GDM1 (cell line): ENCODE measurements at places on chromosomes 16 and 17.
A peak's percentile ranks its signal among the peaks of the same experiment; 100 is the strongest.

- DNase-seq = no peak
Observed at GRCh38 chr16:8720080-8720966, 45.9 kb downstream of the ABAT start.

DNA sequence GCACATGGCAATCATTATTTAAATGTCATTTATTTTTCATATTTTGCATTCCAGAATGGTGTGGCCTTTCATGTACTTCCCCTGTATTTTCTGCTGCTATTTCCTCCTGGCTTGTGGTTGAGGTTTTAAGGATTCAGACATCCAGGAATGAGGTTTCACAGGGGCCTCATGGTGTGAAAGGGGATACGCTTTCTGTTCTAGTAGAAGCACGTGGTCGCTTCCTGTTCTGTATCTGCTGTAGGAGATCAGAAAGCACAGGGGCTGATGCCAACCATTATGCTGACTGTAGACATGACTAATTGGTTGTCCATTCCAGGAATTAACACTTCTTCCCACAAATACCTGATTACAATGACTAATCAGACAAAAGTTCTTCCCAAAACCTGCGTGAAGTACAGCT lies 405.9 kb downstream of the SHISA9 start:
- peak; percentile 75 for DNase-seq

DNA sequence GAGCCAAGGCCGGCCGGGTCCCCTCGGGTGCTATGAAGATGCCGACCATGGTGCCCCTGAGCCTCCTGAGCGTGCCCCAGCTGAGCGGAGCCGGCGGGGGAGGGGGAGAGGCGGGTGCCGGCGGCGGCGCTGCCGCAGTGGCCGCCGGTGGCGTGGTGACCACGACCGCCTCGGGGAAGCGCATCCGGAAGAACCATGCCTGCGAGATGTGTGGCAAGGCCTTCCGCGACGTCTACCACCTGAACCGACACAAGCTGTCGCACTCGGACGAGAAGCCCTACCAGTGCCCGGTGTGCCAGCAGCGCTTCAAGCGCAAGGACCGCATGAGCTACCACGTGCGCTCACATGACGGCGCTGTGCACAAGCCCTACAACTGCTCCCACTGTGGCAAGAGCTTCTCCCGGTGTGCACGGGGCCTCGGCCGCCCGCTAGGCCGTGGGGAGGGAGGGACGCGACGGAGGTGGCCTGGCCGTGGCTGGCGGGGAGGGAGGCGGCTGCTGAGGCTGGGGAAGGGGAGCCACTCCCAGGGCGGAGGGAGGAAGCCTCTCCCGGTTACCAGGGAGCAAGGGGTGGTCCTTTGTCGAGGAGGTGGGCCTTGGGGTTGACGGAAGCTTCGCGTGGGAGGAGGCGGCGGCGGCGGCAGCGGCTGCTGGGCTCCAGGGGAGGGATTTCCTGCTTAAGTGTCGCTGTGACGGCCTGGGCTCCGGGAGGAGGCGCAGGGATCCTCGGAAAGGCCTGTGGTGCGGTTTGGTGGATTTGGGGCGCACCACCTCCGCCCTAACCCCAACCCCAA lies 1.3 kb downstream of the MAZ start:
- peak; percentile 92 for DNase-seq

- DNase-seq = no peak
Observed at GRCh38 chr16:58011652-58012051, 10.4 kb downstream of the USB1 start.

GRCh38 chr16:84229471-84229870 lies 10.3 kb downstream of the KCNG4 start:
- no peak for DNase-seq

DNA sequence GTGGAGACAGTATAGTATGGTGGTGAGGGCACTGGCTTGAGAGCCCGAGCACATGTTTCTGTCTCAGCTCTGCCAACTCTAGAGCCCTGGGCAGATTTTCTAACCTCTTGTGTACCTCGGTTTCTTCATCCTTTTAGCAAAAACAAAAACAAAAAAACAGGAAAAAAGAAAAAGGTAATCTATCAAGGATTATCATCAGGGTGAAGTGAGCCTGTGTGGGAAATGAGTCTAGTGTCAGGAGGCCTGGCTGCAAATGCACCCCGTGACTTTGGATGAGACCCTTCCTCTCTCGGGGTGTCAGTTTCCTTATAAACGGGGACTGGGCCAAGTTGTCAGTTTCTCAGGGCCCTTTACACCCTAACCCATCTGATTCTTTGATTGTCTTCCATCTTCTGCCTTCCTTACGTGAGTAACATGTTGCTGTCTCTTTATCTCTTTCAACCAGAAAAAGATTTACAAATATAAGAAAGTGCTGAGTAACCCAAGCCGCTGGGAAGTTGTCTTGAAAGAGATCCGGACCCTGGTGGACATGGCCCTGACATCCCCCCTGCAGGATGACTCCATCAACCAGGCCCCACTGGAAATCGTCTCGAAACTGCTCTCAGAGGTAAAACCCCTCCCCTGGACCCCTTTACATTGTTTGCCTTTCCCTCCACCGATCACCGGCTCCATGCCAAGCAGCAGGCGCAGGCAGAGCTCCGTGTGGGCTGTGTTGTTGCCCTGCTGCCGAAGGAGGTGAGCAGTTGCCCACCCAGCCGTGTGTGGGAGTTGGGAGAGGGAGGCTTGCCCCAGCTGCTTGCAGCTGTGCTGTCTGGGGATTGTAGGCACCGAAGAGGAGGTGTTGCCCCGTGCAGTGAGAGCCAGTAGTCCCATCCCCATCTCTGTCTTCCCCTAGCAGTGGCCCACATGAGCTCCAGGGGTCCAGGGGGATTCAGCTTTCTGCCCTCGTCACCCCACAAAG lies 127.1 kb upstream of the PLCG2 start:
- no peak for DNase-seq

GRCh38 chr17:44642834-44643233 lies 13.4 kb upstream of the MEIOC start:
- DNase-seq = no peak

GRCh38 chr16:727291-727977 lies 528 bp downstream of the HAGHL start:
- DNase-seq = no peak

DNA sequence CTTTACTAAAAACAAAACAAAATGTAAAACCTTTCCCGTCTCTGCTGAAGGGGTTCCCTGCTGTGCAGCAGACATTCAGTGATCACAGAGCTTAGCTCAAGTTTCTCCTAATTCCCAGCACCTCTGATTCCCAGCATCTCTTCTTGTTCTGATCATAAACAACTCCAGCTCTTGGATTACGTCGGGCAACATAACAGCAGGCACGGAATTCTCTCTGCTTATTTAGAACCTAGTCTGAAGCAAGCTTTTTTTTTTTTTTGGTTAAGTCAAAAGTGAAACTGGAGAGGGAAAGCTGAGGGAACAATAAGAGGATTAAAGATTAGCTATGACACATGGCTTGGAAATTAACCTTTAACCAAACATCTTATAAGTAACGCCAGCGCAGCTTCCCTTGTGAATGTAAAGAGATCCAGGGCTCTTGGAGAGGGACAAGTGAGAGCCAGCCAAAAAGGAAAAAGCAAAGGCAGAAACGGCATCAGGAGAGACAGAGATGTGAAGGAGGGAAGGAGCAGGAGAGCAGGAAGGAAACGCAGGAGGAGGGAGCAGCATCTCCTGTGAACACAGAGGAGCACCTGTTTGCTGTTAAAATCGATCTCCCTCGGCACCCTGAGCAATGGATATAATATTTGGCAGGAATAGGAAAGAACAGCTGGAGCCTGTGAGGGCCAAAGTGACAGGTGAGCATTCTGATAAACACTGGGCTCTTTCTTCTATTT lies at the start of gene BCO1:
Gene BCO1 (plus strand): TSS at position 394 of the 716 bp plus-strand sequence. CDS start 220 bp downstream, at position 614.
- no peak for DNase-seq

GRCh38 chr16:50808929-50809538 lies 67.1 kb downstream of the CYLD start:
- no peak for DNase-seq

- DNase-seq = no peak
Observed at GRCh38 chr16:71409011-71409775, 32.7 kb downstream of the TLE7 start.

DNA sequence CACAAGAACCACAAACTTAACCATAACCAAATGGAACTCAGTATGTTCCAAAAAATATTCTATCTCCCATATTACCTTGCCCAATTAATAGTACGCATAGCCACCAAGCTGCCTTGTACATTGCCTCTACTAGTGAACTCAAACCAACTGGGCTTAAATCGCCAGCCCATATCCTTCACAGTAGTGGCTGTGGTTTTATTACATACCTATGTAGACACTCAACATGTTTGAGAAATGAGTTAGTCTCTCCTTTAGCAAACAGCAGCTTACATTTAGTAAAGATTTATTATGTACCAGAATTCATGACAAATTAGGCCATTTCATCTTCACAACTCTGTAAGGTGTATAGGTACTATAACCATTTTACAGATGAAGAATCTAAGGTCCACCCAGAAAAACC lies 41.4 kb downstream of the GRB2 start:
- DNase-seq = no peak

GRCh38 chr16:86245895-86246294 lies 264.4 kb upstream of the FOXF1 start:
- no peak for DNase-seq

GRCh38 chr17:58677194-58677880 lies 14.5 kb downstream of the TEX14 start:
- no peak for DNase-seq

DNA sequence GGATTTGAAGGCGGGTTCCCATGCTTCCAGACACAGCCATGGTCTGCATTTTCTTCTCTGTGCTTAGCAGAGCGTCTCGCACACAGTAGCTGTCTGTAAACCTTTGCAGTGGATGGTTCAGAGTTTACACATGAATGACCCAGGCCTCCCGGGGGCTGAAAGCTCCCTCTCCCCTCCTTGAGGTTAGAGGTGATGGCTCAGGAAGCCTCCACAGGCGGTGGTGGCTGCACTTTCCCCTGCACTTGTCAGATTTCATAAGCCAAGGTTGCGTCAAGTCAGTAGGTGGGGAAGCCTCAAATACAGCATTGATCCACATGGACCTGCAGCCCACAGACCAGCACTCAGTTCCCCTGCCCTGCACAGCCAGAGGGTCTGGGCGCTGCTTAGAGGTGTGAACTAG lies 211.9 kb downstream of the KATNIP start:
- no peak for DNase-seq

DNA sequence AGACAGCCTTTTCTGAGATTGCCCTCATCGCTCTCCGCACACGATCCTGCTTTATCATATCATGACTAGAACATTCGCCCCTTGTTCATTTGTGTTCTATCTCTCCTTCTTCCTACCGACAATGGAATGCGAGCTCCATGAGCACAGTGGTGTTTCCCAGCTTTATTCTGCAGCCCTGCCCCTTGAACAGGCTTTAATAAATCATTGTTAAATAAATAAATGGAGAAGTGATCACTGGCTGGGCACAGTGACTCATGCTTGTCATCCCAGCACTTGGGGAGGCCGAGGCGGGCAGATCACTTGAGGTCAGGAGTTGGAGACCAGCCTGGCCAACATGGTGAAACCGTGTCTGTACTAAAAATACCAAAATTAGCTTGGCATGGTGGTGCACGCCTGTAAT lies 1063.3 kb upstream of the EEF2KMT start:
- DNase-seq = no peak

DNA sequence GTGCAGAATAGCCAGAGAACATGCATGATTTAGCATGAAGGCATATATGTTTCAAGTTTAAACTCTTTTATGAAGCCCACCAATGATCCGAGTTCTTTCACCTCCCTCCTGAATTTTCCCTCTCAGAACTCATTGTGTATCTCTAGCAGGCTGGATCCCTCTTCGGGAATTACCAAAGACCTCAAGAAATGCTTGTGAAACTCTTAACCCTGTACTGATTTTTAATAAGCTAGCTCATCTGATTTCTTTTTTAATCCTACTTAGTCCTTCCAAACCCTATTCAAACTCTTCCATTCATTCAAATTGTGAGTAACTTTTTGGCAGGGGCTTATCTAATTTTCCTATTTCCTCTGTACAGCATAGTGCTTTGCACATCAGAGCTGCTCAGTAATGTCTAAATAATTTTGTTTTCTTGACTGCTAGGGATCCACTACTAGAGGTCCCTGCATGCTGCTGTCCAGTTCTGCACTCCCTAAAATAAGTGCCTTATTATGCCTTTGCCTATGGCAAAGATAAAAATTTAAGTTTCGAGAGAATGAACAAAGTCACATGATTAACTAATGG lies 723.8 kb downstream of the CDH11 start:
- no peak for DNase-seq

GRCh38 chr17:732902-733720 lies 715 bp downstream of the TLCD3A start:
- DNase-seq = no peak

- DNase-seq = no peak
Observed at GRCh38 chr17:69300222-69300621, 26.7 kb downstream of the ABCA5 start.

DNA sequence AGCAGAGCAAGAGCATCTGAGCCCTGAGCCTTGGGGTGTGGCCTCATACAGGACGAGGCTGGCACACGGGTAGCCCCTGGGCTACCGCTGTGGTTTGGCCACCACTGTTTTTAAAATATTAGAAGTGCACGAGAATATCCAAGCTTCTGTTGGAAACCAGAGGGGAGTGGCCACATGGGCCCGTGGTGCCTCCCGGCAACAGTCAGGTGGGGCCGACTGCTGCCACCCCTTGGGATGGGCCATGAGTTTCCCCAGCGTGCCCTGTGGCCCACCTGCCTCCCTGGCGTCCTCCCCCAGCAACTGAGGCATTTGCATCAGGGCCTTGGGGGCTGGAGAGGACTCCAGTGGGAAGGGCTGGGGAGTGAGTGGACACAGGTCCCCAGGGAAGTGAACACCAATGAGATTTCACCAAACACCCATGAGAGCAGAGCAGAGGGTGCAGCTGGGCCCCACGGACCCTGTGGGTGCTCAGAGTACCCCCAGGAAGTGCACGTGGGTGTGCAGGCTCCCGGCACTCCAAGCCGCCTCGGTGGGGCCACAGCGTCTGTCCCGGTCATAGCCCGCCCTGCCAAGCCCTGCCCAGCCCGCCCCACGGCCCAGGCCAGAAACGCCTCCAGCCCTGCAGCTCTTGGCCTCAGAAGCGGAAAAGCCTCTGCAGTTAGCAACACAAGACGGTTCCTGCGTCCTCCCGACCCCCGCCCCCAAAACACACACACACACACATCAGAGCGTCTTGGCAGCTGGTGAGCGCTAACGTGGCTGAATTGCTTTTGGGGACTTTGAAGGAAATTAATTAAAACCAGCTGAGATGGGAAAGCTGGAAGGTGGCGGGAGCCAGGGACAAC lies 22.7 kb downstream of the ZNF469 start:
- no peak for DNase-seq

DNA sequence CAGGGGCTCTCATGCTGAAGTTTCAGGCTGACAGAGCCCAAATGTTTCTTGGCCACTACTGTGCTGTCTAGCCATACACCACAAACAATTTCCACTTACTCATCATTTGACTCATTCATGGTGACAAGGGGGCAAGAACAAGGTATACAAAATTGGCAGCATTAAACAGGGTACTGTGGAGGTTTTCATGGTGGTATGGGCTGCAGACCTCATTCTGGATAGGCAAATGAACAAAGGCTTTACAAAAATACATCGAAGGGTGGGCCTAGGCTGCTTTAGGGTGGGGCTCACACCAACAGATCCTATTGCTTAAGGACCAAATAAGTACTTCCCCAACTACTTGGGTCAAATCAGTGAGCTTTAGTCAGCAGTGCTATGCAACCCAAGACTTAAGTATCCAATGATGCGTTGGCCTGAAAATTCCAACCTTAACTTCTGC lies 53.0 kb downstream of the N4BP1 start:
- DNase-seq = no peak

- no peak for DNase-seq
Observed at GRCh38 chr16:58331024-58331707, 36.3 kb upstream of the PRSS54 start.
